ENCODE measurements at places on chromosomes 7 and 10. TPM values are rescaled to one million over a fixed set of nuclear protein-coding genes. Genes with fewer than 3 reads are reported as not detected.

GRCh38 chr7:130127821-130128317 lies 57.5 kb downstream of the KLHDC10 start:
- DNase-seq: no peak

CPVL gene
- total RNA-seq: 49.8 TPM

GRCh38 chr7:94662548-94662947 lies 6.6 kb upstream of the SGCE start:
- DNase-seq: no peak

DNA sequence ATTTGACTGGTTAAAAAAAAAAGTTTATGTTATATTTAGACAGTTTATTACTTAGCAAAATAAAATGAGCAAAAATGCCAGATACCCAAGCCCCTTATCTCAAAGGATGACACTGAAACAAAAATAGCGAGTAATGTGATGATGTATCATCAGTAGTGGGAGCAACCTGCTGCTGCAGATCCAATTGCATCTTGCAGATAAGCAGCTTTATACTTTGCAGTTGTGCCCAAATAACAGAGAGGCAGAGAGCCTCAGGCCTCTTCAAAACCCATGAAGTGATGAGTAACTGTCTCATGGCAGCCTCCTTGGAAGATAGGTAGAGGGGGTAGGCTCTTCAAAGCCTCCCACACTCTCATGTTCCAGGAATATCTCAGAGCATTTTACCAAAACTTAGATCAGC lies 468.2 kb upstream of the LRRTM3 start:
- no peak for DNase-seq

ETV1 gene
- total RNA-seq: 5.7 TPM

DNA sequence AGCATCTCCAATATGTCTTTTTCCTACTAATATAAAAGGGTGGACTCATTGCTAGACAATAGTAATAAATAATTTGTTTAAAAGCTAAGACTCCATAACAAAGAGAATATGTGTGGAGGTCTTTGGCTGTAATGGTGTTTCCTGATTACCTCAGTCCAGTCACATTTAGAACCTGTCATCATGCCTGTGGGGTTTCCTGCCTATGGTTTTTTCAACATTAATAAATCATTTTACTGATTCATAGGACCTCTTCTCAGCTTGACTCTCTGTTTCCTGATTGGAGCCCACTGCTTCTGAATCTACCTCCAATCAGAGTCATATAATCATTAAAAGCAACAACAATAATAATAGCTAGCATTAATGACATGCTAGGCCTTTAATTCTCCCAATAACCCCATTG lies 52.4 kb upstream of the GNAI1 start:
- DNase-seq: no peak

DNA sequence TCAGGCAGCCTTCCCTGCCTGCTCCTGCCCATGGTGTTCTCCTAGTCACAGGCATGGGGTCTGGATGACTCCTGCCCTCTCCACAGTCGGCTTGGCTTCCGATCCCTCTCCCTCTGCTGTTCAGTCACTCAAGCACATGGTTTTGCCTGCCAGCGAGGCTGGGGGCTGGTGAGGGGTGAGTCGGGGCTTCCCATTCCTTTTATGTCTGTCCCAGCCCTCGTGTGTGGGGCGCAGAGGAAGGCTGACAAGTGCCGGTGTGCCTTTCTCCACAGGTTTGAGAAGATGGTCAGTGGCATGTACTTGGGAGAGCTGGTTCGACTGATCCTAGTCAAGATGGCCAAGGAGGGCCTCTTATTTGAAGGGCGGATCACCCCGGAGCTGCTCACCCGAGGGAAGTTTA lies 40.1 kb downstream of the TACR2 start:
- no peak for DNase-seq

LRRC4 gene
- total RNA-seq: 6.5 TPM

THSD7A gene
- total RNA-seq: 6.0 TPM

HOXA7 gene
- total RNA-seq: 7.5 TPM

DNA sequence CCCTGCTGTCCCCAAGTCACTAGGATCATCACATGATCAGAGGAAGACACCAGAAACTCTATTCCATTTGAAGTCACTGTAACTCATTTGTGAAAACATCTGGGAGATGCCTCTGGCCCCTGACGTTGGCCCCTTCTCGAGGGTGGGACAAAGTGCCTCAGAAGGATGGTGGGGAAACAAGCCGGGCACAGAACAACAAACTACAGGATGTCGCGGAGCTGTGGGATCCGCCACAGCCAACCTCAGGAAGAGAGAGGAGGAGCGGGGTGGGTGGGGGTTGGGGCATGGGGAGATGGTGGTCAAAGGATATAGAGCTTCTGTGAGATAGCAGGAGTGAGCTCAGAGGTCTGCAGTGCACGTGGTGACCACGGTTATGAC lies 265.6 kb upstream of the TCERG1L start:
- DNase-seq: no peak

NKX2-3 gene
- total RNA-seq: 2.8 TPM

CPA2 gene
- total RNA-seq: 2.2 TPM

DNA sequence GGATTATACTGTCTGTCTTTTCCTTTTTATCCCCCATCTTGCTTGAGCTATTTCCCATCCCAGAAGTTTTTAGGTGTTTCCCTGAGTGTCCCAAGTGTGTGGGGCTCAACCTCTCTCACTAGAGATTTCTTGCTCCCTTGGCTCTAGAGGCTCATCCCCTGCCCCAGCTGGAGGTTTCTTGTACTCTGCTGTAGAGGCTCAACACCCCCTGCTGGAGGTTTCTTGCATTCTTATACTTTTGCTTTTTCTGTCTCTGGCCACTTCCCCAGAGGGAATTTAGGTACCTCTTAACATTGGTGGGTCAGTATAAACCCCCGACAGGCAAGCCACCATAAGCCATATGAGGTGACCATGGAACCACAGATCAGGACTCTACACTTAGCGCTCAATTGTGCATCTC lies 114.2 kb upstream of the FAM3C start:
- no peak for DNase-seq

- no peak for DNase-seq
Measured at GRCh38 chr10:106401161-106401560, 763.3 kb downstream of the SORCS1 start.

DNA sequence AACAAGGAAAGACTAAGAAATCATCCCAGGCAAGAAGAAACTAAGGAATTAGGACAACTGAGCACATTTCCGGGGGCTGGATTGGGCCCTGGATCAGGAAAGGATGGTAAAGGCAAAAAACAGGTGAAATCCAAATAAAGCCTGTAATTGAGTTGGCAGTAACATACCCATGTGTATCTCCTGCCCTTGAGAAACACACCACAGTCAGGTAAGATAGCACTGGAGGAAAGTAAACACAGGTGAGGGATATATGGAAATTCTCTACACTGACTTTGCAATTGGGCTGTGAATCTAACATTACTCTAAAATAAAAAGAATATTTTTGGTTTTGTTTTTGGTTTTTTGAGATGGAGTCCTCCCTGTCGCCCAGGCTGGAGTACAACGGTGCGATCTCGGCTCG lies 140.2 kb upstream of the FRMD4A start:
- DNase-seq: no peak

DNA sequence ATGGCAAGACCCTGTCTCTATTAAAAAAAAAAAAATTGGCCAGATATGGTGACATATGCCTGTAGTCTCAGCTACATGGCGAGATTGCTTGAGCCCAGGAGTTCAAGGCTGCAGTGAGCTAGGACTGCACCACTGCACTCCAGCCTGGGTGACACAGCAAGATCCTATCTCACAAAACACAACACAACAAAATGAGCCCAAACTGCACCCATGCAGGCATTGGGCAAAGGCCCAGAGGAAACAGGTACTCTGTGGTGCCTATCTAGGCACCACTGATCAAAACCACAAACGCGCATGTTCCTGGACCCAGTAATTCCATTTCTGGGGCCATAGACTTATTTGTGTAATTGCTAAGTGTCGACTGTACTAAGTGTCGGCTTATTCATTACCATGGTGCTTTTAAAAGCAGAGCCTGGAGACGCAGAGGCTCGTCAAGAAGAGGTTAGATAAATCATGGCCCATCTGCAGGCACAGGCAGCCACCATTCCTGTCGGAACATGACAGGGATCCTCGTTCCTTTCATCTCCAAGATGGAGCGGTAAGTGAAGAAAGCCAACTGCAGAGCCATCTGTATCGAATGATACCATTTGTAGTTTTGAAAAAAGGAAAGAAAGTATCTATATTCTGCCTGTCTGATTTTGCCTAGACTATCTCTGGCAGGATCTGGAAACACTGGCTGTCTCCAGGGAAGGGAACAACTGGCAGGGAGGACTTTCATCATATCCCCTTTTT lies 160.4 kb upstream of the RHEB start:
- DNase-seq: peak; percentile 60

SHTN1 gene
- 21.1 TPM for total RNA-seq

DNA sequence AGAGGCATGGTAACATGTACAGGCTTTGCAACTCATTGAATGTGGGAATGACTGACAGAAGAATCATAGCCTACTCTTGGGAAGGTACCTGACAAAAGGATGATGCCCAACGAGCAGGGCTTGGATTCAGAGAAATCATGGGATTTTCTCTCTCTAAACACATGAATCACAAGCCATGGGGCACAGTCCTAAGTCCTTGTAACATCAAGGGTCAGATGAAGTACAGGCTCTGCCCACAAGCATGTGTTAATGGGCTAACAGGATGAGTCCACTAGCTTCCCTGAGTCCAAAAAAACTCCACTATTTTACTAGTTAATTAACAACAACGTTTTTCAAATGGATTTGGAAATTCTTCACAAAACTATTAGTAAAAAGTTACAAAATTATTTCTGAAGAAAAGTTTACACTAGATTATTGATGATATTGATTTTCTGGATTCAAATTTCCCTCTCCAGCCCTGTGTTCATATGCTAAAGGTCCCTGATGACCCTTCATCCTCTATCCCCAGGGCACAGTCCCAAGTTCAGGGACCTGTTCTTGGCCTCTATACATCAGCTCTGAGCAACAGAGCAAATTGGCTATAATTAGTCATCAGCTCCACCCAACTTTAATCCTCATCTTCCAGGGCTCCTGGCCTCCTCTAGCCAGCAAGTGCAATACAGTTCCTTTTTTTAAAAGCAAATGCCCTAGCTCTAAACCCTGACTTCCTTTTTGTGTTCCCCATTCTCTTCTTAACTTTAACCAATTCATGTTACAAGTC lies 99.8 kb downstream of the GSAP start:
- no peak for DNase-seq

GRCh38 chr7:115269486-115269885 lies 347.6 kb downstream of the MDFIC start:
- no peak for DNase-seq

GRCh38 chr10:24857031-24857725 lies 95.2 kb downstream of the PRTFDC1 start:
- DNase-seq: no peak

DNA sequence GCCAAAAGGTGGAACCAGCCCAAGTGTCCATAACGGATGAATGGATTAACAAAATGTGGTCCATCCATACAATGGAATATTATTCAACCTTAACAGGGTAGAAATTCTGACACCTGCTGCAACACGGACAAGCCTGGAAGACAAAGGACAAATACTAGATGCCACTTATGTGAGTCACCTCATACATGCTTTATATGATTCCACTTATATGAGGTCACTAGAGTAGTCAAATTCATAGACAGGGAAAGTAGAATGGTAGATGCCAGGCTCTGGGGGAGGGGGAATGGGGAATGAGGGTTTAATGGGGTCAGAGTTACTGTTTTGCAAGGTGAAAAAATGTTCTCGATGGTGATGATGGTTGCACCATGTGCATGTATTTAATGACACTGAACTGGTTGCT lies 34.0 kb upstream of the CYTH3 start:
- DNase-seq: no peak

- no peak for DNase-seq
Measured at GRCh38 chr10:6224781-6225180, 22.0 kb downstream of the PFKFB3 start.

DNA sequence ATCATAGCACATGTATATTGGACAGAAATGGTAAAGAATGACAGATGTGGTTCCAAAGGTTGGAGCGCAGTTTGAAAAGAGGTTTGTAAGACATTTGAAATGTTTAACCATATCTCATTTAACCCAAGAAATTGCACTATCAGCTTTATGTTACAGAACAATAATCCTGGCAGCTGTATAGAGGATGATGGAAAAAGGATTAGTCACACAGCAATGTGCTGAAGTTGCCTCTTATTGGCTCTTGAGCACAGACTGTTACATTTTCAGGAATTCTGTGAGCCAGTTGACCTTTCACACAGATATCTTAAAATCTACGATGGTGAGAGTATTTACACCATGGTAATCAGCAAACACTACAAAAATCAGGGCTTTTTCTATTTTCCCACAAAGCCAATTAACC lies 3.9 kb downstream of the COG5 start:
- no peak for DNase-seq

- DNase-seq: no peak
Measured at GRCh38 chr10:123245264-123245663, 91.1 kb downstream of the BUB3 start.

GRCh38 chr7:32586291-32587221 lies 91.3 kb downstream of the AVL9 start:
- DNase-seq: no peak

DNA sequence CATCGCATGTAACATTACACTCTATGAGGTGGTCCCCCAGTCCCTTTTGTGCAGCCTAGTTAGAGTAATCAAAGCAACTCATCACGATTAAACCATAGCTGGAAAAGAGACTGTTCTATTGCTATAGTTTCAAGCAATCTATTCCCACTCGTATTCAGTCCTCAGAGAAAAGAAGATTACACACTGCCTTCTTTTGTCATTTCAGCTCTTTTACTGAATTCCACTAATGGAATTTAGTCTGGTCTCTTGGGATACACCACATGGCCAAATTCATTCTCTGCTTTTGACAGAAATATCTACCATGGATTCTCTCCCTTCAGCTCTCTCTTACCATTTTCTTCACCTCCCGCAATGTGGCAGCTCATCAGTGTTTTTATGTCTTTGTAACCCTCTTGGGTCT lies 108.9 kb upstream of the HDAC9 start:
- DNase-seq: no peak

ACSL5 gene
- 41.9 TPM for total RNA-seq

DNA sequence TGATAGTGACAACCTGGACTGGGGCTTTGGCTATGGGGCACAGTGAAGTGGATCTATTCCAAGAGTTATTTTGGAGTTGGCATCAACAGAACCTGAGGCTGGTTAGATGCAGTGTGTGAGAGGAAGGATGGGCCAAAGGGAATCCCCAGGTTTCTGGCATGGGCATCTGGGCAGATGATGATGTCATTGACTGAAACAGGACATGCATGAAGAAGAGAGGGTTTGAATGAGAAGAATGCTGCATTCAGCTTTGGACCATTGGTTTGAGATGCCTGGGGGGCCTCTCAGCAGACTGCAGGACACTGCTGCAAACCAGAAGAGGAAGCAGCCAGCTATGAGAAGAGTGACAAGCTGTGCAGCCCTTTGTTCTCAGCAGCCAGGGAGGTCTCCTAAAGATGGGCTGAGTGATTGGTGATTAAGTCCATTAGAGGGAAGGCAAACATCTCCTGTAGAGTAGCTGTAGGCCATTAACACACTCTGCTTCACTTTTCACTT lies 23.1 kb upstream of the PIK3CG start:
- DNase-seq: no peak

LRRC18 gene
- not detected for total RNA-seq

CHAT gene
- total RNA-seq: not detected

DNA sequence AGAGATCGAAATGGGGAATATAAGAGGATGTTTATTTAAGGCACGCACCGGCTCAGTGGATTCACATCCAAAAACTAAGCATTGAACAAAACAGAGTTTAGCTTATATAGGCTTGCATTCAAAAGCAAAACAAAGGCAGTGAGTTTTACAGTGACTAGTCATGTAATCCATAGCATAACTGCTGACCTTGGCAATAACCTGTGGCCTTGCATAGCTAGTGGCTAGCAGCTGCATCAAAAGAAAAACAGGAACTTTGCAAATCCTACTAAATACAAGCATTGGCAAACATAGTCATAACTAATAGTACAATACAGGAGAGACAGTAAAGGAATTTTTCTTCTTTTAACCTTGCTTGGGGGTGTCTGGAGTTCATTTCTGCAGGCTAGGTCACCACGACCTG lies 9.7 kb upstream of the ZNF485 start:
- DNase-seq: no peak

All from mesenteric fat pad (tissue), 1 donor.